ENCODE measurements at places on chromosomes 1 and 21.

GRCh38 chr1:157154940-157155514 lies 16.8 kb upstream of the ETV3 start:
- no peak for DNase-seq

DNA sequence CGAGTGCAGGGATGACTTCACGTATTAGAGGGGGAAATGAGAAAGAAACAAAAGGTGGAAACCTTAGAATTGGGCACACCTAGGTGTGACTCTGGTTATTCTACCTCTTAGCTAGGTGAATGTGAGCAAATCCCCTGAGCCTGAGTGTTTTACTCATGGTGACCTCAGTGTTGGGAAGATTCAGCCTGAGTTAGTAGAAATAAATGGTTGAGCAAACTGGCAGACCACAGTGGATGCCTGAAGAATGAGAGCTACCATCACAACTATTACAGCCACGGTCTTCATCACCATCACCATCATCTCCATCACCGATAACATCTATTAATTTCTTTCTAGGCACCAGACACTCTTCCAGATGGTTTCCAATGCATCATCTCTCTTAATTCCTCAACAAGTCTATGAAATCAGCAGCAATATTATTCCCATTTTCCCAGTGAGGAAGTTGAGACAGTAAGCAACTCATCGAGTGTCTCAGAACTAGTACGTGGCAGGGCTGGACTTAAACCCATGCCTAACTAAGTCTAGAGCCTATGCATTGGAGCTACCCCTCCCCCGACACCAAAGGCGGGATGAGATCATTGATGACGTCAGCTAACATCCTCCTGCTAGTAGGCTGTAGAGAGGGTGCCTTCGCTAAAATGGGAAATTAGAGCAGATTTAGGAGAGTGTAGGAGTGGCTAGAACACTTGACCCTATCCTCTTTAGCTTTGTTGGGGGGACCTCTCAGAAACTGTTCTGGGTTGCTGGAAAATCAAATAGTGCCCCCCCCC lies 7.9 kb upstream of the KAZN start:
- no peak for DNase-seq

GRCh38 chr1:6325482-6325881 lies 64.6 kb upstream of the GPR153 start:
- no peak for DNase-seq

DNA sequence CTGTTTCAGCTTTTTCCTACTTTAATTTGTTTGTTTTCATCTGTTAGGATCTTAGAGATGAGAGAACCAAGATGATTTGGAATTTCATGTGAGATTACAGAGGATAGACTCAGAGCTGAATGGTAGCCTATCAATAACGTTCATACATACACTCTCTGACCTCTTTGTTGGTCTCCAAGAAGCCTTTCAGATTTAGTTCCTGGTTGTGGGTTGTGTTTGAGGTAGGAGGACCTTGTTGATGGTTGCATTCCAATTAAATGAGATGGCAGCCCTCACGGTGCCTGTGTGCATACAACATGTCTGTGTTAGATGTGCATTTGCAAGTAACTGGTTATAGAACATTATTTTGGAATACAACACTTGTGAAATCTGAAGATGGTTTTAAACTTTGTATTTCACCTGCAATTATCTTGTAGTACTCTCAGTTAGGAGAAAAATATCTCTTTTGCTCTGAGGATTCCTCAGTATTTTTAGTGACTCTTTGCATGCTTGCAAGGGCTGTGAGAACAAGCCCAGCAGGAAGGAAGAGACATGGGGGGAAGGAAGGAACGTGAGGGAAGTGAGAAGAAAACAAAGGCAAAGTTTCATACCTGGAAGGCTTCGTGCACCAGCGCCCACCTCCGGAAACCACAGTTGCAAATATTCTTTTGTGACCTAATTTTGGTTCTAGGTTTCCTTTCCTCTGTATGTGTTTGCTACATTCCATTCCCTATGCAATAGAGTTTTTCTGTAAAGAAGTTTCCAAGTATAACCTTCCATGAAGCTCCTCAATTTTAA lies 291.8 kb downstream of the DISC1 start:
- no peak for DNase-seq

DNA sequence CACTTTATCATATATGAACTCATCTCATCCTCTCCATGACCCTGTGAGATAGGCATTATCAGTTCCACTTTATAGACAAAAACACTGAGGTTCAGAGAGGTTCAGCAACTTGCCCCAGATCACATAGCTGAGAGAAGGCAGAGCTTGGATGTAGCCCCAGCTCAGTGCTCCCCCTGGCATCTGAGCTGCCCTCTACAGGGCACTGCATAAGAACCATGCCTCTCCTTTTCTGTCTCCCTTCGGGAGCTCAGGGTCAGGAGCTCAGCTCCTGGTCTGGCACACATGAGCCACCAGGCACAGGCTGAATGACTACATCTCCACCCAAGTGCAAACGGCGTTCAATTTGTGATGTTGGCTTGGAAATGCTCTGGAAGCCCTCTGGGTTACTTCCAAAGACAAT lies 16.9 kb downstream of the RAB7B start:
- DNase-seq: no peak

GRCh38 chr1:143611159-143611558 lies 360.6 kb downstream of the FAM72C start:
- no peak for DNase-seq

- no peak for DNase-seq
Measured at GRCh38 chr21:40886931-40887330, 40.0 kb upstream of the DSCAM start.

DNA sequence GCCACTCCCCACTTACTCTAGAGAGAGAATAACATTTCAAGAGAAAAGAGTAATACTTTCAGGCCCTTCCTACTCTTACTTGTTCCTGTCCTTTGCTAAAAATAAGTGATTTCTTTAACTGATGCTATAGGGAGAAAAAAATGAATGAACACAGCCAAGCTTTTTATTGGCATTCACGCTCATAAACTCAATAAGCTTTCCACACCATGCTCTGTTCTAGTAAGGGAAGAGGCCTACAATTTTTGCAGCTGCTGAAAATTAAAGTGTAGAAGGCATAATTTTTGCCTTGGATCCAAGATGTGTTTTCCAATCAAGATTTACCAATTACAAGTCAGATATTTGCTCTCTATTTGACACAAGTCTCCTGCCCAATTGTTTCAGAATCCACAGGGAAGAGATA lies 188.1 kb upstream of the RGS18 start:
- DNase-seq: no peak

GRCh38 chr1:163531345-163531744 lies 209.6 kb downstream of the NUF2 start:
- DNase-seq: no peak
